ENCODE measurements at places on chromosomes 7 and 10.

GRCh38 chr10:42809676-42810075 is 27.1 kb downstream of the BMS1 start:
- no peak for DNase-seq

DNA sequence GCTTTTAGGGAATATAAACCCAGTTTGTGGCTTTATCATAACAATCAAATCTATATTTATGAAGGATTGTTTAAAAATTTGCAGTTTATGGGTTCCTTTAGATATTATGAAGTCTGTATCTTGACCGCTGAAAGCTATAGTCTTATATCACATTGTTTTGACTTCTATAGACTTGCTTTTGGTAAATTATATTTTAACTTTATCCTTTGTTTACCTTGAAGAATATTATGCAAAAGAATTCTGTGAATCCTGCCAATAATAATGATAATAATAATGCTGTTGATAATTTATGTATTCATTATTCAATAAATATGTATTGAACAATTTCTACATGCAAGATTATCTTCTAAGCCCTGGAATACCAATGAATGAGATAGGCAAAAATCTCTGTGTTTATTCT is 101.9 kb upstream of the MTPN start:
- no peak for DNase-seq

GRCh38 chr10:124450783-124451057 is 885 bp upstream of the NKX1-2 start:
- no peak for DNase-seq

- DNase-seq: no peak
Observed at GRCh38 chr10:77318739-77319138, 318.9 kb downstream of the KCNMA1 start.

DNA sequence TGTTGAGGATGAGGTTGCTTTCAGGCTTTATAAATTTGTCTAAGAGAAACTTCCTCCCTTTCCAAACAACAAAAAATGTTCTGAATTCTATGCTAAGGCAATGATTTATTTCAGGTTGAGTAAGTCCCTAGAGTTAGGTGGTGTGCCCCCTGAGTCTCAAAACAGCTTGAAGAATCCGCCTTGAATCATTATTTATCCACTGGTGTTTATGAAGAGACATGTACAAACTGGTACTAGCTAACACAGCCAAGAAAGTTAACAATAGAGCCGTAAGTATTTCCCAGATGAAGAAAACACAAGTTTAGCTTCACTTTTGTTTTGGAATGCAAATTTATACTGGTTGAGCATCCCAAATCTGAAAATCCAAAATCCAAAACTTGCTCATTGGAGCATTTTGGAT is 66.2 kb upstream of the SRPK2 start:
- no peak for DNase-seq

DNA sequence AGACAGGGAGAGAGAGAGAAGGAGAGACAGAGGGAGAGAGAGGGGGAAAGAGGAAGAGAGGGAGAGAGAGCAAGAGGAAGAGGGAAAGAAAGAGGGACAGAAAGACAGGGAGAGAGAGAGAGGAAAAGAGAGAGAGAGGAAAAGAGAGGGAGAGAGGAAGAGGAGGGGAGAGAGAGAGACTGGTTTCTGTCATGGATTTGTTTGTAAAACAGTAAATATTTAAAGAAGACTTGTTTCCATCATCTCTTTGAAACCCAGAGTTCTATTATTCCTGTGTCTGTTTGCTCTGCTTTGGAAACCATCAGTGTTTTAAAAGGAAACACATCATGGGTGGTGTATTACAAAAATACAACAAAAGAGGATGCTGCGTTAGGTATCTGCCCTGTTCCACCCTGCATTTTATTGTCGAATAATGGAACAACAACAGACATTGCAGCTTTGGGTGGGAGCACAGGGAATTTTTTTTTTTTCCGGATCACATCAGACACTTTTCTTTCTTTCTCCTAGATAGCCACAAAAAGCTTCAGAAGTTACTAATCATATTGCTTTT is 150.7 kb upstream of the RSU1 start:
- DNase-seq: no peak

GRCh38 chr7:12322903-12323300 is 80.8 kb downstream of the VWDE start:
- no peak for DNase-seq

DNA sequence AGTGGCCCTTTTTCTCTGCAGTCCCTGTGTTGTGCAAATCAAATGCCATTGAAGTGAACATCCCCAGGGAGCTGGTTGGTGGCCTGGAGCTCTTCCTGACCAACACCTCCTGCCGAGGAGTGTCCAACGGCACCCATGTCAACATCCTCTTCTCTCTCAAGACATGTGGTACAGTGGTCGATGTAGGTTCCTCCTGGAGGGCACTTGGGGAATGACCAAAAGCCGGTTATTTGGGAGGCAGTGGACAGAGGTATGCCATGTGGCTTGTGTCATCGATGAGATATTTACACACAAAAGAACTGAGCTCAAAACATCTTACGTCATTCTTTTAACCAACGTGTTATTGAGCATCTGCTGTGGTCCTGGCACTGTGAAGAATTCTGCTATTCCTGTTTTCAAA is 19.7 kb downstream of the OIT3 start:
- no peak for DNase-seq

DNA sequence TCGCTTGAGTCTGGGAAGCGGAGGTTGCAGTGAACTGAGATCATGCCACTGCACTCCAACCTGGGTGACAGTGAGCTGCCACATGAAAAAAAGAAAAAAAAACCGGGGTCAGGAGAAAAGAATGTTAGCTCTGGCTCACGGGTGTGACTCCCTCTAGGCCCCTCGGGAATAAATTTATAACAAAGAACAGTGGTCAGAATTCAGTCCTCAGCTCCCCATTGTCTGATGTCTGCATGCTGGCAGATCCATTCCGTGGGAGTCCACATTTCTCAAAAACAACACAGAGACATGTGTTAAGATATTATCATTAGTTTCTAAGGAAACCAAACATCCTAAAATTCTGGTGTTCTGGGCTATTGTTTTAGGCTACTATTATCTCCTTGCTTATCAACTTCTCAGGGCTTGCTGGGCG is 90.6 kb downstream of the MARCHF5 start:
- no peak for DNase-seq

GRCh38 chr7:47485640-47486435 is 96.1 kb downstream of the TNS3 start:
- DNase-seq: no peak

- no peak for DNase-seq
Observed at GRCh38 chr10:79273604-79274003, 73.7 kb upstream of the PPIF start.

DNA sequence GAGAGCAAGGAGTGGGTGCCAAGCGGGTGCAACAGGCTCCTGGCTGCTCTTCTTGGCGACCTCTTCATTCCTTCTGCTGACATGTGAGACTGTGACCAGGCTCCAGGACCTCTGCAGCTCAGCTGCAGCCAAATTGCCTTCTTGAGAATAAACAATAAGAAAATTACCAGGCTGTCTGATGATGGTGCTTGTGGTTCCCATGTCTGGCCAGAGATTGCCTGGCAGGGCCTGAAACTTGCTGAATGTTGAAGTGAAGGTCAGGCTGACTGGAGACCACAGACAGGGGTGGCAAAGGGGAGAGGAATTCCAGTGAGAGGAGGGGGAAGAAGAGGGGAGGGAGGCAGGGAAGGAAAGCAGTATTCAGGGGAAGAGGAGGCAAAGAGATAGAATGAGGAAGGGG is 497.4 kb upstream of the PODXL start:
- no peak for DNase-seq

DNA sequence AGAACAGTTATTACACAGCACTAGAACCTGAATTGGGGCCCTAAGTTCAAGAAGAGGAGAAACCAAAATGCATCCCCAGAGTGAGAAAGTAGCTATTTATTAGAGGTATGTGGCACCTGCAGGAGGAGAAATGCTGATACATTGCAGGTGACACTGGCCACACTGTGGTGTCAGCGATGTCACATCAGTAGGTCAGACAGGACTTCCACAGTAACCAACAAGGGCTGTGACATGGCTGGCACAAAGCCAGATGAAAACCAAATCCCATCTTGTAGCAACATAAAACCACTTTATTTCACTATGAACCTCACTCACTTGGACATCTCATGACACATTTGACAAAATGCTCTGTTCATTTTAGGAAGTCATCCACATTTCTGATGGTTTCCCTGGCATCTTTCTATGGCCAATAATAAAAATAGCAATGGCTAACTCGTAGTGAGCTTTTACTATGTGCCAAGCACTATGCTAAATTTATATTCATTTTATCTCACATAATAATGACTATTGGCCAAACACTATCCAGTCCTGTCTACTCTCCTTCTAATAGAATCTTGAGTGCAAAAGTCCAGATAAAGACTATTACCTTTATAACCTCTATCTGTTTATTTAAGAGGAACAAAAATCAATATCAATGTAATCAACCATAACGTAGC is 154.2 kb downstream of the TSPAN12 start:
- no peak for DNase-seq

GRCh38 chr10:129841071-129841470 is 123.0 kb downstream of the EBF3 start:
- DNase-seq: no peak

DNA sequence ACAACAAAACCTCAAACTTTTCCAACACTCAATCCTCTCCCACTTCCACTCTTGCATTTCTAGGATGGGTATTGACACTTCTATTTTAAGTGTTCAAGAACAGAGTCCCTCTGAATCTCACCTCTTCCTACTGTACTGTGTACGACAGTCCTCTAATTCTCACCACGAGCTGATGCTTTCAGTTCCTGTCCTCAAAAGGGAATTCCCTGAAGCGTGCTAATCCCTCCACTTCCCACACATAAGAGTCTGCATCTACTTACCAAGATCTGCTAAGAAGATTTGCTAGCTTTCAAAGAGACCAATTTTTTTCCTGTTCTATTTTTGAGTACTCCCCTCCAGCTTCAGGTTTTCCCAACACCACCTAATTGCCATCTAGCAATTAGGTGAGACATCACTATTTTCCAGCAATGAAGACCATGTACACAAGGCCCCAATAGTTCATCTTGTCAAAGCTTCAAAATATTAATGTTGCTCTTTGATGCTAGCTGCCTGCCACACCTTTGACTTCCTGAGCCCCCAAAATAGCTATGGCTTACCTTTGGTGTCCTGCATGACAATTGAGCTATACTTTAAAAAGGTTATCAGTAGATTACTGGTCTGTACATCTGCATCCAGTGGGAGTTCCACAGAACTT is 54.4 kb downstream of the ARMH3 start:
- no peak for DNase-seq

- DNase-seq: no peak
Observed at GRCh38 chr7:90425376-90425775, 22.1 kb downstream of the CLDN12 start.

GRCh38 chr7:50788382-50788781 is 5.7 kb upstream of the GRB10 start:
- no peak for DNase-seq

DNA sequence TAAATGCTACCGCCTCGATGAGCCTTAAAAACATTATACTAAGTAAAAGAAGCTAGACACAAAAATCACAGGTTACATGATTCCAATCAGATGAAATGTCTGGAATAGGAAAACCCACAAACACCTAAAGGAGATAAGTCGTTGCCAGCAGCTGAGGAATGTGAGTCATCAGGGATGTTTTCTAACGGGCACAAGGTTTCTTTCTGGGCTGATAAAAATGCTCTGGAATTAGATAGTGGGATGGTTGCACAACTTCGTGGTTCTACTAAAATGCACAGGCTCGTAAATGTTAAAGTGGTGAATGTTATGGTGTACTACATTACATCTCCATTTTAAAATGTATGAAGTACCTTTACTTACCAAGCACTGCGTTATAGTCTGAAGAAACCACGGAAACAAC is 9.7 kb downstream of the ABLIM1 start:
- no peak for DNase-seq

DNA sequence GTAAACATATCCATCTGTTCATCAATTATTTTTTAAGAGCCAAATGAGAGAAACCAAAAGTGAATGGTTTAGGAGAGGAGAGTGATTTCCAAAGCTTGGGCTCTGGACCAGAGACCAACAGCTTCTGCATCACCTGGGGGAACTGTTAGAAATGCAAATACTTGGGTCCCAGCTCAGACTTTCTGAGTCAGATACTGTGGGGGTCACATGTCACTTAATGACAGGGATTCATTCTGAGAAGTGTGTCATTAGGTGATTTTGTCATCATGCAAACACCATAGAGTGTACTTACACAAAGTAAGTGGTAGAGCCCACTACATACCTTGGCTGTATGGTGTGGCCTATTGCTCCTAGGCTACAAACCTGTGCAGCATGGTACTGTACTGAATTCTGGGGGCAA is 128.5 kb upstream of the PRR15 start:
- DNase-seq: no peak

- no peak for DNase-seq
Observed at GRCh38 chr10:12681252-12681651, 320.3 kb downstream of the CCDC3 start.

- DNase-seq: no peak
Observed at GRCh38 chr7:99731638-99732374, 3.2 kb downstream of the CYP3A7 start.

DNA sequence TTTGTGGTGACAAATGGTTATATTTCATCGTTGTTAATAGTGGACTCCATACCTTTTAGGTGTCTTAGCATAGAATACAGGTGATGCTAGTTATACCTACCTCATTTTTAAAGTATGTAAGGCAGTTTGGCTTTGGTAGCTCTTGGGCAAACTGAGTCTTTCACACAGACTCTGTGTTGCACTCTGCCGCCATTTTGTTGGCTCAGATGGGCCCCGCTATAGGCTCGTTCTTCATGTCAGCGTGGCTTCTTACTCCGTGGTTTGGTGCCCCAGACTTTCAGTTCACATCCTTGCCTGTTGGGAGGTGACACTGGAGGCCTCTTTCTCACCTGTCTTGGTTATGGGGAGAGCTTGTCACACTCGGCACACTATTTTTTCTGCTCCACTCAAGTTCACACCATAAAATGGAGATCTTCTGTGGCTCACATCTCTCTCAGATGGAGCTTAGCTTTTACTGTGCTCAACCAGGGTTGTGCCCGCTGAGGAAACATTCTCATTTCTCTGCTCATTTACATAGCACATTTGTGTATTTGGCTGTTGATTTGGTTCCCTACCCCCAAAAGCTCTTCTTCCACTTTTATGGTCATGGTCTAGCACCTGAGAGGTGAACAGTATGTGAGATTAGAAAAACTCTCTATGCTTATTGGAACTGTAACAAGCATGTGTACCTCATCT is 178.5 kb downstream of the ARID5B start:
- no peak for DNase-seq

DNA sequence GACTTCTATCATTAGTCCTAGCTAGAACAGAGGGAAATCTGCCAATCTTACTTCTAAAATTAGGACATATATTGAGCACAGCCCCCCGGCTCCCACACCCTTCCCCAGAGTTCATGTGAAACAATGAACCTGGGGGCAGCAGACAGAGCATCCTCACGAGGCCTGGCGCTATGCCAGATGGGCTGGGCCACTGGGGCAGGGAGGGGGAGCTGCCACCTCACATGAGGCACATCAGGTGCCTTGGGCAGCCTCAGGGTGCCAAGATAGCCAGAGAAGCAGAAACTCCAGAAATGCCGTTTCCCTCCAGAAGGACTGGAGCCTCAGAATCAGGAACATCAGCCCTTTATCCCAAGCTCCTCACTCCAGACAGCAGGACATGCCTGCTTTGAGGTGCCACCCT is 92.8 kb upstream of the LANCL2 start:
- no peak for DNase-seq

- DNase-seq: no peak
Observed at GRCh38 chr10:19098803-19099202, 50.2 kb downstream of the MALRD1 start.

GRCh38 chr7:29234438-29234837 is 39.9 kb downstream of the CHN2 start:
- DNase-seq: no peak
